ENCODE measurements at places on chromosomes 6 and 20.
A peak's percentile ranks its signal among the peaks of the same experiment; 100 is the strongest.

DNA sequence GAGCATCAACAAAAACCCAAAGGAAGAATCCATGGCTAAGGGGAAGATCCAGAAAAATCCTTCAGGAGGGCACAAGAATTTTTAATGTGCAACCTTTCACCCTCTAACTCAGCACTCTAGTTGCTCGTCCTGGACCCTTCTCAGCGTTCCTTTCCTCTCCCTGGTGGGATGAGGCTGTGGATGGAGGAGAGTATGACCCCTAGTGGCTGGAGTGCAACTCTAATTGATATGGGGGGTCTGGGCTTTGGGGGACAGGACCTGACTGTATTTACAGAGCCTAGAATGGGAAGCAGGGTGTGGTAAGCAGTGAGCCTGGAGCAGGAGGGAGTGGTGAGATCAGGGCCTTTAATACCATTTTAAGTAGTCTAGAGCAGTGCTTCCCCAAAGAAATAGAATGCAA, 83.9 kb upstream of the CEP85L start:
- DNase-seq, result no peak

DNA sequence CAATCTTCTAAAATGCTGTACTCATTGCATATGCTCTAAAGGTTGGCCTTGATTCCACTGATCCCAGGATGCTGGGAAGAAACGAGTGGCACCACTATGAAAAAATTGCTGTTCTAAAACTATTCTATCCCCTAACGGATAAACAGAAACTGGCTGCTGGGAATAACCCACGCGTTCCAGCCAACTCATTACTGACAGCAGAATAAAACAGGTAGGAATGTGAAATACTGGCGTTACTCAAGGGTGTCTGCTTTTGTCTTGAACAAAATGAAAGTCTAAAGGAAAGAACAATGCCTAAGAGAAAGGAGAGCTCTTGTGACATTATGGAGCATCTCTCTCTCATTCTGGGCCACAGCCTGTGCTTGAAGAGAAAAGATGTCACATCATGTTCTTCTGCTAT, 26.1 kb downstream of the GPR63 start:
- DNase-seq, result no peak

GRCh38 chr6:5295623-5296022, 34.3 kb downstream of the FARS2 start:
- DNase-seq, result no peak

GRCh38 chr6:166820070-166820469, 136.3 kb downstream of the RNASET2 start:
- no peak for DNase-seq

DNA sequence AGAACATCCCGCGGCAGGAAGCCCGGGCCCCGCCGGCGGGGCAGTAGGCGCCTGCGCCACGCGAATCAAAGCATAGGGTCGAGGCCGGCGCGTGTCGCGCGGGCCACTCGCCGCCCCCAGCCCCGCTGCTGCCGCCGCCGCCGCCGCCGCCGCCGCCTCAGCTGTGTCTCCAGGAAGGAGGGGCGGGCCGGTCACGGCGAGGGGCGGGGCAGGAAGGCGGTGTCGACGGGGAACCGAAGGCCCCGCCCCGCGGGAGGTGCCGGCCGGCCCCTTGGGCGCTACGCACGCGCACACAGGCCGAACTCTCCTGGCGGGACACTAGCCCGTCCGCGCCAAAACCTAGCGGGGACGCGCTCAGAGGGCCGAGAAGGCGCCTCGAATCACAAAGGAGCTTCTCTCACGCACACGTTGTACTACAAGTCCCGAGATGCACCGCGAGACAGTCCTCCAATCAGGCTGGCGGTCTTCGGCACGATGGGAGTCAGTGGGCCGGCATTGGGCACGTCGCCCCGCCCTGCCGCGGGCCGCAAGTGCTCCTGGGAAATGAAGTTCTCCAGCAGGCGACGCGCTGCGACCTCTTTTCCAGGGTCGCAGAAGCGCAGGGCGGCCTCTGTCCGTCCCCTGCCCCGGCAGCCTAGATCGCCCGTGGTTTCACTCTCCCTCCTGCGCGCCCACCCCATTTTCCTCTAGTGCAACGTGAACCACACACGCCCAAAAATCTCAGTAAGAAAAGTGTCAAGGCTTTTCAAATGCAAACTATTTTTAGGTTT, at the start of gene RALGAPA2:
TSS of gene RALGAPA2 (minus strand) at position 171 of the 770 bp plus-strand sequence. CDS start at position 7, 164 bp downstream.
- DNase-seq, result peak; percentile 96

DNA sequence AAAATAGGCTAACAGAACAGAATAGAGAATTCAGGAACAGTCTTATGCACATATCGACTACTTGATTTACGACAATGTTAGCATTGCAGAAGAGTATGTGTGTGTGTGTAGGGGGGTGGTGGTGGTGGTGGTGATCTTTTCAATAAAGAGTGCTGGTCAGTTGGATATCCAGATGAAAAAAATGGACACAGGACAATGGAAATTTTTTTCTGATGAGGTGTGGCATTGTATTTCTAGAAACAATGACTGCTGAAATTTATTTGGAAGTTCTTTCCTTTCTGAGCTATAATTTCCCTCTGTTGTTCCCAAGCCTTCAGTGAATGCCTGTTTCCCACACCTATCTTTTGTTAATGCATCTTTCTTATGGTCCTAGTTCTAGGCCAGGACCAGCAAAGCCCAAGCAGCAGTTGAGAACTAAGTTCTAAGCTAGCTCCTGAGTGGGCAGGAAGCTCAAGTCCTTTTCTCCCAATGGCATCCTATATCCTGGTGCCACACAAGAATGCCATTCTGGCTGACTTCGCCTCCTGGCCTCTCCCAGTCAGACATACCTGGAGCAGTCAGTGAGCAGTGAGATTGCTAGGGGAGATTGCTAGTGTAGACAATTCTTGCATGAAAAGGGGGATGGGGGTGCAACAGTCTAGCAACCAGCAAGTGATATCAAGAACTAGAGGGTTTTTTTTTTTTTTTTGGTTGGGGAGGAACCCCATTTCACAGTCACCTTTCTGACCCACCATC, 1.2 kb upstream of the TOX2 start:
- DNase-seq, result peak; percentile 19

DNA sequence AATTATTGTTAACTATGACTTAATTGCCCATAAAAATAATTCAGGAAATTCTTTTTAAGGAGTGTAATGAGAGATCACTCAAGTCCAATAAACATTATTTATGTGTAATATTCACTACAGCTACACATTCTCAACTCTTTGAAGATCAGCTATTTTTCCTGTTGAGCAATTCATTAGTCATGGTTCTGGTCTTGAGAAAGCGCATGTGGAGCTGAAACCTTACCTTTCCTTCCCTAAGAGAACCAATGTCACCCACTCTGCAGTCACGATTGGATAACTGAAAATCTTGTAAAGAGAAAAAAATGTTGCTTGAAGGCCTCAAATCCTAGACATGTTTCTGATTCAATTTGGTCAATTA, 736.9 kb upstream of the MARCKS start:
- no peak for DNase-seq

- DNase-seq, result no peak
Measured at GRCh38 chr20:64165866-64166600, 1.8 kb downstream of the MYT1 start.

DNA sequence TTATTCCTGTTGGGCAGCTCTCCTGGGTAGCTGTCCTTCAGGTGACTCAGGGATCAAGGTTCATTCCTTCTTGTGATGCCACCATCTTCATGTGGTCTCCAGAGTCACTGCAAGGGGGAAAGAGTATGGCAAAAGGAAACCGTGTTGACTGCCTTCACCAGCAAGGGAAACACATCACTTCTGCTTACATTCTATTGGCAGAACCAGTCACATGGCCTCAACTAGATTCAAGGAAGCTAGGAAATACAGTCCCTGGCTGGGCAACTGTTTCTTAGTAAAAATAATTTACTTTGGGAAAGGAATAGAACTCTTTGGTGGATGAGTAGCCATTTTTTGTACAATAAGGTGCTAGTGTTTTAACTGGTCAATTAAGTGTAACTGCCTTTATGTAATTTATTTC, 5.3 kb downstream of the ANKRD6 start:
- DNase-seq, result no peak

DNA sequence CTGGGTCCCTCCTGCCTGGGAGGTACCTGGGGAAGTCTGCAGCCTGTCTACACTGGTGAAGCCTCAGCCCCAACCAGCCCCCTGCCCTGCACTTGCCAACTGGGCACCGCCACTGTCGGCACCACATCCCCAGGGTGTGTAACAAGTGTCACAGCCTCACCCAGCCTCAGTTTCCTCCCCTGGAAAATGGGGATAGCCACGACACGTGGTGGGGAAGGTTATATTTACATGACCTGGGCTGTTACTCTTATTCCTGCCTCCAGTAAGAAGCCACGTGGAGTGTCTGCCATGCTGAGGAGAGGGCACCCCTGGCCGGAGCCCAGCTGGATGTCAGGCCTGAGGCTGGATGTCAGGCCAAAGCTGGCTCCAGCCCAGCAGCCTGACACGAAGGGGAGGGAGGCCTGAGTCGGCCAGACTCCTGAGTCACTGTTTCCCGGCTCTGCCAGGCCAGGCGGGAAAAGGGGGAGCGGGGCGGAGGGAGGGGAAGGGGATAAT, 44.9 kb downstream of the SNAI1 start:
- no peak for DNase-seq

DNA sequence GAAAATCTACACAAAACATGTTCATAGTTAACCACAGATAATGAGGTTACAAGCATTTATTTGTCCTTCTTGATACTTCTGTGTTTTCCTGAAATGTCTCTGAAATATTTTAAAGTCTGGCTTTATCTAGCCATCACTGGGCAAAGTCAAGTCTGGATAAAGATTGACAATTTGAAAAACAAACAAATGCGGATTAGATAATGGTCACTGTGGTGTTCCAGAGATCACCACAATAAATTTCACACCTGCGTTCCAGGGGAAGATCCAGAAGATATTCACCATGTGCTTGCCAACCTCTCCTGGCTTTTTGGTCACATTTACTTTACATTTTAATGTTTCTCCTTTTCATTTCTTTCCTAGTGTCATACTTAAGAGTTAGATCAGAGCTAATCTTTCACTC, 109.7 kb upstream of the CCDC28A start:
- DNase-seq, result no peak

DNA sequence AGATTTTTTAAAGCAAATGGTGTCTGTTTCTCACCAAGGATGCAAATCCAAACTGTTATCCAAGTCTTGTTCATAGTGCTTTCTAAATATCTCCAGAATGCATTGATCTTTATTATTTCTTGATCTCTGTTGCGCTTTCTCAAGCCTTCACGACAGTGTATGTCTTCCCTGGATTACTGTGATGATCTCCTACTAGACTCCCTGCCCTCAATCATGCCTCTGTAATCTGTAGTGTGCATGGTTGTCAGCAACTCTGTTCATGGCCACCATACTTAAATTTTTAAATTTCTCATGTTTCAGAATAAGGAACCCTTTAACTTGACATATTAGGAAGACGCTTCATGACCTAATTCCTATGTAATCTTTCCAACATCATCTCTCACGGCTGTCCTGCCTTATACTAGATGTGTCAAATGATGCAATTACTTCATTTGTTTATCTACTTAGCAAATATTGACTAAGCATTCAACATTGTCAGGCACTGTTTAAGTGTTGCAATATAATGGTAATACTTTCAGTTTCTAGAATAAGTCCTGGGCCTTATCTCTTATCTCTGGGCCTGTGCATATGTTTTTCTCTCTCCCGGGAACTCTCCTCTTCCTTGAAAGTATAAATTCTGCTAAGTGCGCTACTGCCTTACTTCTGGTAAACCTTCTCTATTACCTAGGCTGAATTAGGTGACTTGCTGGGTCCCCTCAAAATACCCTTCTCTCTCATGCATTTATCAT, 25.6 kb upstream of the AHI1 start:
- DNase-seq, result no peak

DNA sequence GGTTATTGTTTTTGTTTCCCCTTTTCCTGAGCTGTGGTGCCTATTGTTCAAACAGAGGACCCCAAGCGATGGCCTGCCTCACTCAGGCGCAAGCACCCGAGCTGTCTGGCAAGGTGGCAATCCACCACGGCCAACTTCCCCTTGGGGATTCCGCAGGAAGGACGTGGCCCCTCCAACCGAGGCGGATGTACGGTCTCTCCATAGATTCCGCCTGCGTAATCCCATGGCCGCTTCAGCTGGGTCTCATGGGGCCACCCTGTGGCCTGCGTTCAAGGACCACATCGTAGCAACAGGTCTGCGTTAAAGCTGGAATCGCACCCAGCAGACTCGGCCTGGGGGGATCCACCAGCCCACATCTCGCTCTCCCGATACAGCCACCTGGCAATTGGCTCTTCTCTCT, 79.9 kb downstream of the CEBPB start:
- no peak for DNase-seq

DNA sequence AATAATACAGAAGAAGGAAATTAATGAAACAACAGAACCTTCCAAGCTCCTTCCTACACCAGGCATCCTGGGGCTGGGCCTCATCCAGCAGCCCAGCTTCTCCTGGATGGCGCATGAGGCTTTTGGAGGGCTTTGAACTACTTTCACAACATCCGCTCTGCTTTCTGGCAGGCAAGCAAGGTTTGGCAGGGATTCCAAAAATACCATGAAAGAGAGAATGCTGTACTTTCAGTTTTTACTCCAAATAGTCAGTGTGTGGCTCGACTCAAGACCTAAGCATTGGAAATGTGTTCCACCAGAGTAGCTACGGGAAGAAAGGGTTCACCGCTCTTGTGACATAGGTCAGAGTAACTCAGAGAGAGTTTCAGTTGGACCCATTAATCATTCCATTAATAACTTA, 125.4 kb downstream of the OPRM1 start:
- no peak for DNase-seq

GRCh38 chr20:33793011-33793931, 17.9 kb upstream of the CHMP4B start:
- DNase-seq, result no peak

GRCh38 chr20:14507711-14508110, 170.3 kb upstream of the FLRT3 start:
- no peak for DNase-seq

DNA sequence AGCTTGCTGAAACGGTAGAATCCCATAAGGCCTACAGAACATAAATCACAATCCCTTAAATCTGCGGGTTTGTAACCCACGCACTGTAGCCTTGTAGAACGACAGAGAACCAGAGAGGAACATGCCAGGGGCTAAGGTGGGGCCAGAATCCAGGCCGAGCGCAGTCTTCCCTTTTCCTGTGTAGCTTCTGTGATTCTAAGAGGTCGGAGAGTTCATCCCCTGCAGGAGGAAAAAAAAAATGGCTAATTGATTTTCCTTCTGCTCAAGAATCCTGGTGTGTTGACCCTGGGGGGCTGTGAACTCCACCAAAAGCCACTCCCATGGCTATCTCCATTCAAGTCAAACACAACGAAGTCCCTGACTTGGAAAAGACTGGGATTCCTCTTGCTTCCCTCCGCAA, 96.3 kb downstream of the SPTLC3 start:
- DNase-seq, result no peak

Measured in Peyer's patch (tissue), 4 donors.